ENCODE measurements at places on chromosomes 6 and 20. TPM values are rescaled to one million over a fixed set of nuclear protein-coding genes. Genes with fewer than 3 reads are reported as not detected.

The HNF4A gene
- not detected for polyA plus RNA-seq

The PGM3 gene
- polyA plus RNA-seq: 35.6 TPM

The MUC21 gene
- polyA plus RNA-seq: not detected

The KIF25 gene
- polyA plus RNA-seq: 0.91 TPM

The PHACTR3 gene
- polyA plus RNA-seq: 6.8 TPM

The C6orf52 gene
- 1.6 TPM for polyA plus RNA-seq

The ROS1 gene
- 0.07 TPM for polyA plus RNA-seq

Measured in muscle of back (tissue), 13 donors.